Epithelial cell of proximal tubule (primary cell): ENCODE measurements at places on chromosomes 5 and 9.
A peak's percentile ranks its signal among the peaks of the same experiment; 100 is the strongest.

- DNase-seq, result peak; percentile 29
Observed at GRCh38 chr5:93342563-93343061, 238.4 kb downstream of the NR2F1-AS1 start.

DNA sequence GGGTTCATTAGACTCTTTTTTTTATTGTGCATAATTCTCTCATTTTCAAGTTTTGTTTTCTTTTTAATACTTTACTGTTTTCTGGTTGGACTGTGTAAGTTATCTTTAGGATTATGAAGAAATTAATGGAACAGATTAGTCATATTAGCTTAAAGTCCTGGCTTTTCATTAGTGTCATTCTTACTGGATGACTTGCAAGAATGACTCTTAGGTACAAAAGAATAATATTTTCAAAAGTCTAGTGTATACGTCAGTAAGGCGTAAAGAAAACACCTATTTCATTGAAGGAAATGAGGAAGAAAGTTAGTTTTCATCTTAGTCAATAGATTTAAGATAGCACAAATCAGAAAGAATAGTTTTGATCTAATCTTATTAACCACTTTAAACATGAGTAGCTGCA is 20.4 kb downstream of the UHRF2 start:
- no peak for DNase-seq

DNA sequence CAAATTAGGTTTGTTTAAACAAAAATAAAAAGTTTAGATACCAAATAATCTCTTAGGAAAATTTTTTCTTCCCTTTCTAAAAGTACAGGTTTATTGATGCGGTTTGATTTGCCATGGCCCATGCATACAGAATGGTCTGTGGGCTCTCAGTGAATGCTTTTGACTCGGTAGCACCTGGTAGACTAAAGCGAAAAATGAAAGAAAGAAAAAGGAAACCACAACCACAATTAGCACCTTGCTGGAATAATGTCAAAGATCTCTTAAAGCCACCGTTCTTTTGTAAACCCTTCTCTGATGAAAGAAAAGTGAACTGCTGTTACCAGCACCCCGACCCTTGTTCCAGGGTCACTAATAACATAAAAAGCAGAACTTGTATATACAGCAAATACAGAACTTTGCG is 157.9 kb downstream of the NFIB start:
- no peak for DNase-seq

GRCh38 chr9:105296445-105296844 is 52.0 kb downstream of the SLC44A1 start:
- no peak for DNase-seq

- DNase-seq, result no peak
Observed at GRCh38 chr5:10485142-10485795, 43.6 kb downstream of the ROPN1L start.

DNA sequence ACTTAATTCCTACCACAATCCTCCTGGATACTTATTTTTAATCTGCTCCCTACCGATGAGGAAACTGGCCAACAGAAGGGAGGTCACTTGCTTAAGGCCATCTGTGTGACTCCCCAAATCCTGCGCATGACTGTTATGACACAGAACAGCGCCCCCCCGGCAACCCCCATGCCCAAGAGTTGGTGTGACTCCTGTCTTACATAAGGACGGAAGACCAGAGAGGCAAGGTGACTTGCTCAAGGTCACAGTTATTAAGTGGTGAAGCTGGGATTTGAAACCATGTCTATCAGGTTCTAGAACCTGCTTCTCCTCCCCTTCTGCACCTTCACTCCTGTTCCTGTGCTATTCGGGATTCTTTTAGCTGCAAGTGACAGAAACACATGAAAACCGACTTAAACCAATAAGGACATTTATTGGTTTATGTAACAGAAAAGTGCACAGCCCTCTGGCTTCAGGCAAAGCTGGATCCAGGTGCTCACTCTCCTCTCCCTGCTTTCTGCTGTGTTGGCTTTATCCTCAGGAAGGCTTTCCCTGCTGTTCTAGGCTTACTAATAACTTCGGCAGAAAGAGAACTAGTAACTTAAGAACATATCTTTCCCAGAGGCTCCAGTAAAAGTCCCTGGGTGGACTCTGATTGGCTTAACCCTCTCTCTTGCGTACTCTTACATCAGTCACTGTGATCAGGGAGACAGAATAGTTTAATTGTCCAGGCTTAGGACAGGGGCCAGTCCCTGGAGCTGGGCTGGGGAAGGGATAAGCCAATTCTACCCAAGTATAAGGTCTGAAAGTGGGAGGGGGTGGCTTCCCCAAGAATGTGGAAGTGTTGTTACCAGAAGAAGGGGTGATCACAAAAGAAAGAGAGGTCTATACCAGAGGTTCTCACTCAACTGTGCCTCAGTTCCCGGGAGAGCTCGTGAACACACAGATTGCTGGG is 43.7 kb downstream of the FGF18 start:
- DNase-seq, result no peak

GRCh38 chr5:45336464-45336863 is 359.7 kb downstream of the HCN1 start:
- DNase-seq, result no peak

GRCh38 chr5:120400356-120400755 is 63.7 kb upstream of the PRR16 start:
- DNase-seq, result no peak

- no peak for DNase-seq
Observed at GRCh38 chr9:90578126-90578815, 64.4 kb downstream of the DIRAS2 start.

GRCh38 chr9:113626735-113627495 is 163.4 kb downstream of the RGS3 start:
- DNase-seq, result no peak

DNA sequence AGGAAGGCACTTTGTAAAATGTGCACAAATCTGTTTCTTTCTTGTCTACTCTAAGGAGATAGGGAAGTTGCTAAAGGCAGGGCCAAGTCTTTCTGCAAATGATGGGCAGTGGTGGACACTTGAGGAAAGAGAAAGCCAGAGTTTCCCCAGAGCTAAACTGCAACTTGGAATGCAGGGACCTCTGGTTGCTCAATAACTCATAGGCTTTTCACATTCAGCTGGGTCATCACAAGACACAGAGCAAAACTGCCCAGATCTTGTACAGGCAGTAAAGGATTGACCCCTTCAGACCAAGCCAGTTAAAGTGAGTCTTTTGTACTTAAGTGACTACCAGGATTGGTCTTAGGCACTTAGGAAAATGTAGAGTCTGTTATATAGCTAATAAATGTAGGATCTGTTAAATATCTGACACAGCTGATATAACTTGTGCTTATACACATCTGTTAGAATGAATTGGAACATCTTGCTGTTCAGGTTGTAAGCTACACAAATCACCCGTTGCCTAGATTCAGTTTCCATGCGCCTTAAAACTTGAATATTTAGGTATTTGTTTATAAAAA is 13.5 kb upstream of the AGXT2 start:
- peak; percentile 58 for DNase-seq

GRCh38 chr9:89502038-89502601 is 4.2 kb upstream of the SEMA4D start:
- DNase-seq, result no peak

DNA sequence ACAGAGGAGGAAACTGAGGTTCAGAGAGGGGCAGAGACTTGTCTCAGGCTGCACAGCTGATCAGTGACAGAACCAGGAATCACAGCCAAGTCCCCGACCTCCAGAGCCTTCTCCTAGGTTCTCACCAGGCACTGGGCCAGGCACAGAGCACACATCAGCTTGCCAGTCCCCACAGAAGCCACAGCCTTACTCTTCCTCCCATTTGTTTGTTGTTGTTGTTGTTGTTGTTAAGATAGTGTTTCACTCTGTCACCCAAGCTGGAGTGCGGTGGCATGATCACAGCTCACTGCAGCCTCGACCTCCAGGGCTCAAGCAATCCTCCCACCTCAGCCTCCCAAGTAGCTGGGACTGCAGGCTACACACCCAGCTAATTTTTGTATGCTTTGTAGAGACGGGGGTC is 41.4 kb downstream of the NAIF1 start:
- no peak for DNase-seq

GRCh38 chr5:170420806-170421412 is 31.7 kb upstream of the KCNMB1 start:
- DNase-seq, result peak; percentile 19

GRCh38 chr5:151298063-151298855 is 5.3 kb downstream of the SLC36A3 start:
- no peak for DNase-seq

DNA sequence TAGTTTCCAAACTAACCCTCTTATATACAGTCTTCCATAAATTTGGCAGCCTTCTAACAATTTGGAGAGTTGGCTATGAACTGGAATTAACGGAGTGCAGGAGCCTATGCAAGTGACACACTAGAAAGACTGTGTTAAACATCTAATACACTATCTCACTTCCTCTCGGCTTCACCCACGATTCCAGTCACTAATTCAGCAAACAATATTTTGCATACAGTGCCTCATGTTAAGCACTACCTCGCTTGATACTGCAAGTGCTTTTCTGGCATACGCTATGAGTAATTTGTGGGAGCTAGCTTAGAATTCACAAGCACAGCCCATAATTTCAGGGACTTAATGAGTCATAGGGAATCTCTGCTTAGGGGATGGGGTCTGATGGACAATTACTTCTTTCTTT is 102.5 kb downstream of the ST8SIA4 start:
- no peak for DNase-seq

DNA sequence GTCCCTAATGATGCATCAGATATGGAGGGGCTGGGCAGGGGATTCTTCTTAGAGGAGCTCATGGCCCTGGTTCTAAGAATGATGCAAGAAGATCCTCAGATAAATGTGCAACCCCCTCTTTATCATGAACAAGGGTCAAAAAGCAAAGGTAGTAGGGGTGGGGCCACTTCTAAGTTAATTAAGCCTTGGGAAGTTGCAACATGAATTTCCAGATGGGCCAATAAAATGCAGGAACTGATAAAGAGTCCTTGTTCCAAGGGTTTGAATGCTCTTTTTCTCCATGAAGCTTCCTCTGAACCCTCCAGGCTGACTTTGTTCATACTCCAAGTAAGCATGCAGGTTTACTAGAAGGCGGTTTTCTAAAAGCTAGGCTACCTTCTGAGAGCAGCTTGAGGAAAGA is 25.6 kb downstream of the PCA3 start:
- no peak for DNase-seq

- DNase-seq, result no peak
Observed at GRCh38 chr5:121221483-121221882, 630.2 kb upstream of the FTMT start.

DNA sequence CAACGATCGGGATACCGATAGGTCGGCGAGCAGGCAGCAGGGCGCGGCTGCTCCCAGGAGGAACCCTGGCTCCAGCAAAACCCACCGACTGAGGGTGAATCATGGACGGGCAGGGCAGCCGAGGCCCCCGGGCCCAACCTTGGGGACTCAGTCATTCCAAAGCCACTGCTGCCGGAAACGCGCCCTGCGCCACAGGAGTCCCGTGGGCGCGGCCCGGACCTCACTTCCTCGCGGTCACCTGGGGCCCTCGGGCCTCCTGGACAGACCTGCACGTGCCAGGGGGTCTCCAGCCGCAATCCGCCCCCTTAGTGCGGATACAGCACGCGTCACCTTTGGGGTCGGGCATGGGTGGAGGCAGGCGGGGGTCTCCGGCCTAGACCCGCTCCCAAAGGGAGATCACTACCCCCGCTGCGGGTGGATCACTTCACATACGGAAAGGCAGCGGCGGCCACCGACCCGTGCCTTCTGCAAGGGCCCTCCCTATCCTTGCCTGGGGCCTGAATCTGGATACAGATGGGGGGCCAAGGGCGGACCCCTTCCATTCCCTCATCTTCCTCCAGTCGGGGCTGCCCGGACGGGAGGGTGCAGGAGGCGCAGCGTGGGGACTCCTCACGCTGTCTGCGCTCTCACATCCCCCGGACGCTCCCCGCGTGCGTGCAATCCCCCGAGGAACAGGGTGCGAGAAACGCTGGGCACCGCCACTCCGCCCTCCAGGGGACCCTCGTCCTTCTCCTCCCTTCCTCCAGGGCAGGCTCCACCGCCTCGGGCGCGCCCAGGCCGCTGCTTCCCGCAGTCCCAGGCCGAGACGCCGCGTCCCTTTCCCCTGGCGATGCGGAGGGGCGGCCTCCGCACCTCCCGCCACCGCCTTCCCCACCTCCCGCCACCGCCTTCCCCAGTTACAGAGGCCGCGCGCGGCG is 586 bp downstream of the TXN start:
- DNase-seq, result no peak

DNA sequence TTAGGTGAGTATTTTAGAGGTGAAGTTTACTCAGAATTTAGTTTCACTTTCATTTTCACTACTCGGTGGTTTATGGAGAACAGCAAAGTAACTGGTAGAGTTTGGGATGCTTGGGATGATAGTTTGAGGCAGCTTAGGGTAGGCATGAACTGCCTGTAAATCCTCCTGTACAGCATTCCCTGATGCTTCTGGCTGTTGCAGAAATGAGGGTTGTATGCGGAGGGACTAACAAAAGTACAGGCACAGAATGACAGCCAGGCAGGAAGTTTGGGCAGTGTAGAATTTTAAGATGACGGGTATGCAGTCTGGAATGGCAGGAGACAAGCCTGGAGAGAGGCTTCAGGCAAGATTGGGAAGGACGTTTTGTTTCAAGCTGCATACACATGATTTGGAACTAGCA is 48.0 kb upstream of the FAM120AOS start:
- DNase-seq, result no peak

DNA sequence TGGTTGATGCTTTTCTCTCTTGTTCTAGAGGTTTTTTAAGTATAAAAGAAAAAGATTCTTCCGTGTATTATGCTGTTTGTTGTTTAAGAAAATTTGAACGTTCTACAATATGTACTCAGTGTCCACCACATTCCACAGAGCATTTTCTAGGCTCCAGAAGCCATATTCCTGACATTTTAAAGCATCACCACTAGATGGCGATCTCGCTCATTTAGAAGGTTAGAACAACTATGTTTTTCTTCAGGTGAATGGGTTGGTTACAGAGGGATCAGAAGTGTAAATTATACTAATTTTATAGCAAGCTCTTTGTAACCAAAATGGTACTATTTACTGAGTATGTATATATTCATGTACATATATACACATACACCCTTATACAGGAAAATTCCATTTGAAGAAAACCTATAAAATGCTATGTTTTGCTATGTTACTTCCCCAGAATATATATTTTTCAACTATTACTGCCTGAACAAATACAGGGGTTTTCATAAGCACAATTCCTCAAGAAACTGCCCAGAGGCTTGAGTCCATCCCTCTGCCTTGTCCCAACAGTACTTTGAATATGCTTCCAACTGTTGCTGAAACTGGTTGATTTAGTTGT is 284.3 kb downstream of the CCDC171 start:
- peak; percentile 15 for DNase-seq

DNA sequence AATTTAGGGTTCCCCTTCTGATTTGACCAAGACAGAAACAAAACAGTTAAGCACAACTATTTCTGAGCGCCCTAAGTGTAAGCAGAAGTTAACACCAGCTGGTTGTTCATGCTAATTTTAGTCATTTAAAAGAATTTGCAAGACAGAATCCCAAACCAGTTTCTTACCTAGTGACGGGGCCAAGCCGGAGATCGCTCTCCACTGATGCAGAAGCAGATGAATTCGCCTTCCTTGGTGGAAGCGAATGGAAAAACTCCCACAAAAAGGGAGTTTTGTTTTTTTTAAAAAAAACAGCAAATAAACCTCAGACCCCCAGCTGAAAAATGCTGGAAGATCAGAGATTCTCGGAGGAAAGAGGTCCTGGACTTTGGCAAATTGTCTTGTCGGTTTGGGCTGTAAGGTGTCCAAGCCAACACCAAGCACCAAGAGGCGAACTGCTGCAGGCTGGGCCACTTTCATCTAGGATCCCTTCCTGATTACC is 47.4 kb upstream of the GLDC start:
- no peak for DNase-seq

GRCh38 chr9:98610211-98610610 is 98.5 kb downstream of the GABBR2 start:
- no peak for DNase-seq

- no peak for DNase-seq
Observed at GRCh38 chr5:36870399-36871040, 6.0 kb upstream of the NIPBL start.

GRCh38 chr5:2917524-2917923 is 166.0 kb upstream of the IRX2 start:
- no peak for DNase-seq
